ENCODE measurements at places on chromosomes 16 and 17. TPM values are rescaled to one million over a fixed set of nuclear protein-coding genes. Genes with fewer than 3 reads are reported as not detected.
A peak's percentile ranks its signal among the peaks of the same experiment; 100 is the strongest.

DNA sequence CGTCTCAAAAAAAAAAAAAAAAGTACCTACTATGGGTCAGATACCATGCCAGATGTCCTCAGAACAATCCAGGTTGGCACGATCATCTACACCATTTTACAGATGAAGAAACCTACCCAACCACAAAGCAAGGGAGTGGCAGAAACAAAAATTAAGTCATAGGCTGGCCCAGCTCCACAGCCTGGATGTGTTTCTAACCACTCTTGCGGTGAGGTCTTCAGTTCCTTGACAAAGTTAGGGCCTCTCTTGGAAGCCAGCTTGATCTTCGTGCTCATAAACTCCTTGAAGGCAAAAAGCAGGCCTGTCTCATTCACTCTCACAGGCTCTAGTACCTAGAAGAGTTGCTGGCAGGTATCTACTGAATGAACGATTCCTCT is 6.2 kb downstream of the GGA2 start:
- H3K27ac ChIP-seq, result peak overlapping the region; percentile 14
- DNase-seq, result no peak
- peaks cover 6% of the 10 kb centered on the region for H3K36me3 ChIP-seq
- H3K4me1 ChIP-seq, result peaks cover 45% of the 10 kb centered on the region
- no peak overlapping the region for H3K4me3 ChIP-seq

- H3K4me3 ChIP-seq, result no peak overlapping the region
- H3K27ac ChIP-seq, result peak overlapping the region; percentile 79
- no peaks in the 10 kb centered on the region for H3K27me3 ChIP-seq
These were observed 12.5 kb upstream of the SLC4A1 start for GRCh38 chr17:44280392-44280937.

DNA sequence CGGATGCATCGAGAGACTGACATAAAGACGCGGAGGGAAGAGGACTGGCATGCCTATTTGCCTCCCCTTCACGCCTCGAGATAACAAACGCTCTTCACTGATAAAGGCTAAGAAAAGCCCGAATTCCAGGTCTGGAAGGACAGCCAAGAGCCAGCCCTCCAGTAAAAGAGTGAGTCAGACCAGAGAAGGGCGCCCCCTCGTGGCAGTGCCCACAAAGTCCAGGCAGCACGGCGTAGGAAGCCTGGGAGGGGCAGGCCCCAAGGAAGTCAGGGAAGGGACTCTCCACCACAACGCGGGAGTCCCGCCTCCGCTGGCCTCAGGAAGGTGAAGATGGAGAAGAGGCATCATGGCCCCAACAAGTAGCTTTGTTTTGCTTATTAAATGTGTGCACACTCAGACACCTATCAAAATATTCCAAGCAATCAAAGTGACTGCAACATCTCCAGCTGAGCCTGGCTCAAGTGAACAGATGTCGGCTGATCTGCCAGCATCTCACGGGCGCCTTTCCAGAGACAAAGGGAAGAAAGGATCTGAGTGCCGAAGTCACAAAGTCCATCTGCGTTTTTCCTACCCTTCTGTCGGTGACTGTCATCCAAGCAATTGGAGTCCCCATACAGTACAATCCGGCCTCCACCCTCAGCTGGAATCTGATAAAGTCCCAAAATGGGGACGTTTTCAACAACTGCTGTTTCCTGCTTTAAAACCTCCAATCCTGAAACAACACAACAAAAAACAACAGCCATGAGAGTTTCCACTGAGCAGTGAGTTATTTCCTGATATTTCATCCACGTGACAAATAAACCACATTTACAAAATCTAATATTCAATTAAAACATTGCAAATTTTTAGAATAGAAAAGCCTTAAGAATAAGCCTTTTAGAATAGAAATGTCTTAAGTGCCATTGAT is 20.4 kb upstream of the SLC38A8 start:
- peaks cover 5% of the 10 kb centered on the region for H3K4me1 ChIP-seq
- H3K27ac ChIP-seq, result peak overlapping the region; percentile 10
- H3K27me3 ChIP-seq, result no peaks in the 10 kb centered on the region
- DNase-seq, result peak; percentile 81

DNA sequence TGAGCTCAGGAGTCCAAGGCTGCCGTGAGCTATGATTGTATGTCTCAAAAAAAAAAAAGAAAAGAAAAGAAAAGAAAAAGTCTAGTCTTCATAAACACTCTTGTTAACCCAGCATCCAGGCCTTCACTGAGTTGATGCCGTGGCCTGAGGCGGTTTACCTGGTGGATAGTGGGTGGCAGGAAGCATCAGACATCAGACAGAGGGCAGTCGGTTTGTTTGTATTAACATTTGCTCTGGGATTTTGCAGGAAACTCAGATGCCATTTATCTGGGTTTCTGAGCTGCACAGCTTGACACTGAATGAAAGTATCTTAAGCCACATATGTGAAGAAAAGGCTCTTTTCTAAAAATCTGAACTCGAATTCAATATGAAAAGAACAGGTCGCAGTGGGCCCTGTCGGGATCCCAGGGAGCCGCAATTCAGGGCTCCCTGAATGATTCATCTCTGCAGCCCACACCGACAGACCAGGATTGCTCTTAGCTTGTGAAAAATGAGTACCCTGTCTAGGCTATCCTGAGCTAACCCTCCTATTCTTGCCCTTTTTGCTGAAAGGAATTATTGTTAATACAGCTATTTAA is 1.1 kb upstream of the DBNDD1 start:
- peak overlapping the region; percentile 63 for H3K4me3 ChIP-seq
- no peaks in the 10 kb centered on the region for H3K36me3 ChIP-seq
- H3K27ac ChIP-seq, result no peak overlapping the region
- peaks cover 33% of the 10 kb centered on the region for H3K4me1 ChIP-seq

- peaks cover 4% of the 10 kb centered on the region for H3K36me3 ChIP-seq
- H3K4me1 ChIP-seq, result peaks cover 4% of the 10 kb centered on the region
- DNase-seq, result no peak
- no peak overlapping the region for H3K27ac ChIP-seq
These were observed 11.8 kb downstream of the HID1 start for GRCh38 chr17:74960570-74961342.

DNA sequence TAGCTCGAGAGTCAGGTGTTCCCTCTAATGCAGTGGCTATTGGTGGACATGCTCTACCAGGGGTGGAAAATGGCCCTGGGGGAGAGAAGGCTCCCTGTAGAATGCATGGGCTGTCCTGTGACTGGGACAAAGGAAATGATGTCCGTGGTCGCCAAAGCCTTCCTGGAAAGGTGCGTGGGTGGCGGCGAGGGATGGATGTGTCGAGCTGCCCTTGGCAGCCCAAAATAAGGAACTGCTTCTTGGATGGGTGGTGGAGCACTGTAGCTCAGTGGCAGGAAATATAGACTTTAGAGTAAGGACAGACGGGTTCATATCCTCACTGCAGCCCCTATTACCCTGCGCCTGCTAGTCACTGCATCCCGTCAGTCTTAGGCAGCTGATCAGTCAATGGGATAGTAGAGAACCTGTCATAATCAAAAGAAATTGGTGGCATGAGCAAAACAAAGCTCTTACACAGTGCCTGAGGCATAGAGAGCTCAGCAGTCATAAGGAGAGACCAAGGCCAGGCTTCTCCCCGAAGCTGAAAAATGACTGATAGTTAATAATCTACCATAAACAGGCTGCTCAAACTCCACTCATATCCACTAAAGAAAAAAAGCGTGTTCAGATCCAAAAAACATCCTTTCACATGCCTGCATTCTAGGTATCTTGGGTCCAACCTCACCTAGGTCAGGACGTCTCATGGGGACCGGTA is 123.5 kb upstream of the PLCG2 start:
- H3K4me3 ChIP-seq, result no peak overlapping the region
- DNase-seq, result no peak
- H3K36me3 ChIP-seq, result peaks cover 31% of the 10 kb centered on the region
- H3K4me1 ChIP-seq, result no peaks in the 10 kb centered on the region
- H3K27me3 ChIP-seq, result no peaks in the 10 kb centered on the region

GRCh38 chr17:17275971-17276370 is 5.1 kb downstream of the COPS3 start:
- no peak for DNase-seq
- no peak overlapping the region for H3K27ac ChIP-seq

DNA sequence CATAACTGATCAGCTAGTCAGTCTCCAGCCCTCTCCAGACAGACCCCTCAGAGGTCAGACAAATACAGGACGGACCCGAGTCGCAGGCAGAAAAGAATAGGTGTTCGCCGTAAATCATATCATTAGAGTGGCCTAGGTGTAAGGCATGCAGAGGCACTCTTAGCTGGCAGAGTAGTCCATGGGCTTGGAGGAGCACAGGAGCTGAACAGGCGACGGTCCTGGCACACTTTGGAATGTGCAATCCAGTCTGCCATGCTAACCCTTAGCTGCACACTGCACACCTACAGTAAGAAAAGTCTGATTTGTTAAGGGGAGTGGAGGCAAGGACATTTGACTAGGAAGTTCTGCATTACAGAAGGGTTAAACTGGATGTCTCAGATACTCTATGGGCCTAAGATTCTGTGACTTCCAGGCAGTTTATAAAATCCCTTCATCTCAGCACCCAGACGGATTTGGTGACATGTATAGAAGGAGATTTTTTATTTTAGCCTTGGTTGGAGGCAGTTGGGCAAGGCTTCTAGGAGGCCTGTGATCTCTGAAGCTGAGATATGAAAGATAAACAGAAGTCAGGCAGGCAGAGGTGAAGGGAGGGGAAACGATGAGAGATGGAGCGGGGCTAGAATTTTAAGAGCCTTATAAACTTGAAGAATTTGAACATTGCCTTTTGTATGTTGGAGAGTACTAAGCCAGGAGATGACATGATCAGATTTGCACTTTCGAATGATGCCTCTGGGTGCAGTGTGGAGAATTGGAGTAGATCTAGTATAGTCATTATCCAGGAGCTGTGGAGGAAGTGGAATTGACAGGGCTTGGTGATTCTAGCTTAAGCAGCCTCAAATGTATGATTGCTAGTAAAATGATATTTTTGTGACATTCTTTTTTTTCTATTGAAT is 34.6 kb upstream of the SLC5A11 start:
- DNase-seq, result no peak
- no peaks in the 10 kb centered on the region for H3K27me3 ChIP-seq

DNA sequence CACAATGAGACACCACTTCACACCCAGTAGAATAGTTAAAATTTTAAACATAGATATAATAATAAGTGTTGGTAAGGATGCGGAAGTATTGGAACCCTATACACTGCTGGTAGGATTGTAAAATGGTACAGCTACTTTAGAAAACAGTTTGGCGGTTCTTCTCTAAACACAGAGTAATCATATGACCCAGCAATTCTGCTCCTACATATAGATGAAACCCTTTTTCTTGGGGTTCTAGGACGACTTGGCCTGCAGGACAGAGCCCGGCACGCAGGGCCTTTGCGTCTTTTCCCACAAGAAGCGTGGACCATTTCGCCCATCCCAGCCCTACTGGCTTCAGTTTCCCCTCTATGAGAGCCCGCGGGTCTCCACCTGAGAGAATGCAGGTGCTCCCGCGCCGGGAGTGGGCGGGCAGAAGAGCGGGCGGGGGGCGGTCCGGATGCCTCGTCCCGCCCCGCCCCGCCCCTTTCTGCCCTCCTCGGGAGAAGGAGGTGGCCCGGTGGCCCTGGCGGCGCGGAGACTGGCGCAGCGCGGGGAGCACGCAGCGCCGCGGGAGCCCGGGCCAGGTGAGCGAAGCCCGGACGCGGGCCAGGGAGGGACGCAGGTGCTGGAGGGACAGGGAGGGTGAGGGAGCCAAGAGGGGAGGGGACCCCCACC is at the start of gene SDR42E2:
SDR42E2 (plus strand) TSS at position 508 of the 657 bp plus-strand sequence. CDS start 3,077 bp downstream, outside the sequence.
- no peaks in the 10 kb centered on the region for H3K4me1 ChIP-seq
- H3K36me3 ChIP-seq, result no peaks in the 10 kb centered on the region
- H3K27ac ChIP-seq, result no peak within 1 kb of the TSS

- H3K27me3 ChIP-seq, result no peaks in the 10 kb centered on the region
- H3K36me3 ChIP-seq, result peaks cover 43% of the 10 kb centered on the region
- no peak overlapping the region for H3K27ac ChIP-seq
- no peaks in the 10 kb centered on the region for H3K4me1 ChIP-seq
- DNase-seq, result no peak
These were observed 44.9 kb upstream of the TRAP1 start for GRCh38 chr16:3762107-3762750.

- DNase-seq, result no peak
- H3K4me1 ChIP-seq, result no peaks in the 10 kb centered on the region
- no peaks in the 10 kb centered on the region for H3K36me3 ChIP-seq
- no peak overlapping the region for H3K27ac ChIP-seq
- H3K27me3 ChIP-seq, result peaks cover 71% of the 10 kb centered on the region
These were observed 93.4 kb upstream of the TMEM132E start for GRCh38 chr17:34485999-34486398.

DNA sequence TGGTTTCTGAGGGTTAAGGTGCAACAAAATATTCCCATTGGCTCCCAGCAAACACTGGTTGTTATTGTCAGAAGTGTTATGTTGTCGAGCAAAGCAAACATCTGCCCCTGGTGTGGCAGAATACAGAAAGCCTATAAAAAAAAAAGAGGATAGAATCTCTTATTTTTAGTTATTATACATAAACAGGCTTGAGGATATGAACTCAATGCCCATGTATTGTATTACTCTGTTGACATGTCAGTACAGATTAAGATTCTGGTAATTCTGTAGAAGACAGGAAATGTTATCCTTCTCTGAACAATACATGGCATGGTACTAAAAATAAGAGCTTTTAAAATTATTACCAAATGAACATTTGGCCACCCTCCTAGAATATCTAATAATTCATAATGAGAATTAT is 73.7 kb downstream of the CA4 start:
- no peak overlapping the region for H3K4me3 ChIP-seq
- H3K4me1 ChIP-seq, result no peaks in the 10 kb centered on the region
- H3K27ac ChIP-seq, result no peak overlapping the region
- H3K27me3 ChIP-seq, result no peaks in the 10 kb centered on the region
- peaks cover 67% of the 10 kb centered on the region for H3K36me3 ChIP-seq

- H3K36me3 ChIP-seq, result peaks cover 12% of the 10 kb centered on the region
- H3K4me3 ChIP-seq, result no peak overlapping the region
- H3K27ac ChIP-seq, result no peak overlapping the region
- no peaks in the 10 kb centered on the region for H3K27me3 ChIP-seq
- peaks cover 13% of the 10 kb centered on the region for H3K4me1 ChIP-seq
These were observed 11.9 kb downstream of the MSI2 start for GRCh38 chr17:57268181-57268580.

DNA sequence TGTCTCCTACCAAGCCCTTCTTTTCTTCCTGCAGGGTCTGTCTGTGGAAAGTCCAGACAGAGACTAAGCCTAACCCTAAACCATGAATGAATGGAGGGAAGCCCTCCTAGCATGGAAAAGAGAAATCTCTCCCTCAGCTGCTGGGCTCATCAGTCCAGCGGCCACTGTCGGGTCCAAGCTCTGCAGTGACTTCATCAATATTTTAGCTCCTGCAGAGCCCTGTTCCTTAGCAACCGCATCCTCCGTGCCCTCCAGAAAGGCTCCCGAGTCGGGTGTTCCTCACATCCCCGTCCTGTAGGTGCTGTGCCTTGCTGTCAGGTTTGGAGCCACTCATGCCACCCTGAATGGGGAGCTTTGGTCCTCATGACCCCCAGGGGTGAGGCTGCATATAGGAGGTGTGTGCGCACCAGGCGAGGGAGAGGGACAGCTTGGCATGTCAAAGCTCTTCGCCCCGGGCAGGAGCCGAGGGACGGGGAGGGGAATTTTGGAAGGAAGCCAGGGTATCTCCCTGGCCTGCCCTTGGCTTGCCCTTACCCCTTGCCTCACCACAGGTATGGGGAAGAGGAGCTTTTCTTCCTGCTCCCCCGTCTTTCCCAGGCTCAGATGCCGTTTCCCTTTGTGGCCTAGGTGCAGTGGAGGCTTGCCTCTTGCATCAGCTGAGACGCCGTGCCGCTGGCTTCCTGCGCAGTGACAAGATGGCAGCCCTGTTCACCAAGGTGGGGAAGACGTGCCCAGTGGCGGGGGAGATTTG is 23.9 kb downstream of the SGSM2 start:
- no peak overlapping the region for H3K27ac ChIP-seq
- H3K4me1 ChIP-seq, result peaks cover 13% of the 10 kb centered on the region
- no peak overlapping the region for H3K4me3 ChIP-seq
- no peaks in the 10 kb centered on the region for H3K27me3 ChIP-seq
- H3K36me3 ChIP-seq, result peaks cover 54% of the 10 kb centered on the region
- no peak for DNase-seq

DNAJA3 gene
- 73.4 TPM for total RNA-seq

AKTIP gene
- 78.5 TPM for total RNA-seq

ADAD2 gene
- 0.70 TPM for total RNA-seq

GOSR2 gene
- total RNA-seq, result 40.1 TPM

All from heart right ventricle (tissue), 16 donors.